Stimulated activated CD4-positive, alpha-beta T cell treated with anti-CD3 and anti-CD28 coated beads, Interleukin-4, amount 100 ng/mL, for 24 hours (primary cell): ENCODE measurements at places on chromosomes 7 and 10.

- no peak for DNase-seq
Measured at GRCh38 chr7:134368851-134369544, 52.3 kb upstream of the SLC35B4 start.

DNA sequence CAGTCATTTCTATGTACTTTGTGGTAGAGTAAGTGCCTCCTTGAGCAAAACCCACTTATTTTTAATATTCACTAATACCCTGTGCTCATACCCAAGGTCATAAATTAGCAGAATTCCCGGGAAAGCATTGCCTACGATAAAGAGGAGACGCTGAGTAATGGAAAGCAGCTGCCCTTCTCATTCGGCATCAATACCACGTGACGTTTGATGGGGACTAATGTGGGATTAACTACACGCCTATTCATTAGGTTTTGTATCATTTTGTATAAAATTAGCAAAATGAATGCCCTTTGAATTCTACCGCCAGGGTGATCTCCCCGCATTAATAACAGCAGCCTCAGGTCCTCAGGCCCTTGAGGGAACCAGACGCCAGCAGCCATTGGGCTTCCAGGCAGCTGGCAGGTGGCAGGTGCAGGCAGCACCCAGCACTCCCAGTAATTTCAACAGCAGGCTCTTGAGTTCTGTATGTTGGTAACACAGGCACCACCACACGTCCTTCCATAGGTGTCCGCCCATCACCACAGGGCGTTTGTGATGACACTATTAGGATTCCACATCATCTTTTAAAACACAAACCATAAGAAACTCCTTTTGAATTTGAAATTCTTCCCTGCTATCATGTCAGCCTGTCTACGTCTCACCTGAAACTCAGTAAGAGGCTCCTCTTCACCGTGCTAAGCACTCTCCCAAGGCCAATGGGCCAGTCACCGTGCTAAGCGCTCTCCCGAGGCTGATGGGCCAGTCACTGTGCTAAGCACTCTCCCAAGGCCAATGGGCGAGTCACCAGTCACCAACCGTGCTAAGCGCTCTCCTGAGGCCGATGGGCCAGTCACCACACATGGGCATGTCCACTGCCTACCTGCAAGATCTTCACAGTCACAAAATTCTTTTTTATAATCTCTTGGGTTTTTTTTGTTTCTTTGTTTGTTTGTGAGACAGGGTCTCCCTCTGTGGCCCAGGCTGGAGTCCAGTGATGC lies 509.4 kb downstream of the PTPRN2 start:
- no peak for DNase-seq

DNA sequence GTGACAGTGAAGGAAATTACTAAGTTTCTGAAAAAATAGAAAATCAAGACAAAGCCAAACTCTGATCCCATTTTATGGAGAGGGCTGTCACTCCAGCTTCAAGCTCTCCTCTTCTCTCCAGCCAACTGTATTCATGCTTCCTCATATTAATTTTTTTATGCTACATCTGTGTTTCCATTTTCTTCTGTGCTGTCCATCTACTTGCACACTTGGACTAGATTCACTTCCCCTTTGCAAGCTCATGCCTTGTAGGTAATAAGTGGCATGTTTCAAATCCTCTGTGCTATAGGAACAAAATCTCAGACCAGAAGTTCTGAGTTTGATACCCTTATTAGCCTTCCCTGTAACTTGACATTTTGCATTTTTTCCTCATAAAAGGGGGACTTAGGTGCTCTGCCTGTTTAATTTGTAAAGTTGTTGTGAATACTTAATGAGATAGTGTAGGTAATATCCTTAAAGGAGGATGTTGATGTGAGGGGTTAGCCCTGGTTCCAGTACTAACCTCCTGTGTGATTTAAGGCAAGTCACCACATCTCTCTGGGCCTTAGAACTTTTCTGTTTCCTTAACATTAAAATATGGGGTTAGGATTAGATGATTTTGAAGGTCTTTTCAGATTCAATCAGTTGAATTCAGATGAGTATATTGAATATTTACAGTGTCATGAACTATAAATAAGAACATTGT lies 358.8 kb downstream of the BBS9 start:
- DNase-seq: no peak

GRCh38 chr10:70943841-70944466 lies 55.6 kb upstream of the PCBD1 start:
- DNase-seq: no peak

GRCh38 chr10:48257407-48257961 lies 17.0 kb downstream of the FRMPD2 start:
- no peak for DNase-seq

DNA sequence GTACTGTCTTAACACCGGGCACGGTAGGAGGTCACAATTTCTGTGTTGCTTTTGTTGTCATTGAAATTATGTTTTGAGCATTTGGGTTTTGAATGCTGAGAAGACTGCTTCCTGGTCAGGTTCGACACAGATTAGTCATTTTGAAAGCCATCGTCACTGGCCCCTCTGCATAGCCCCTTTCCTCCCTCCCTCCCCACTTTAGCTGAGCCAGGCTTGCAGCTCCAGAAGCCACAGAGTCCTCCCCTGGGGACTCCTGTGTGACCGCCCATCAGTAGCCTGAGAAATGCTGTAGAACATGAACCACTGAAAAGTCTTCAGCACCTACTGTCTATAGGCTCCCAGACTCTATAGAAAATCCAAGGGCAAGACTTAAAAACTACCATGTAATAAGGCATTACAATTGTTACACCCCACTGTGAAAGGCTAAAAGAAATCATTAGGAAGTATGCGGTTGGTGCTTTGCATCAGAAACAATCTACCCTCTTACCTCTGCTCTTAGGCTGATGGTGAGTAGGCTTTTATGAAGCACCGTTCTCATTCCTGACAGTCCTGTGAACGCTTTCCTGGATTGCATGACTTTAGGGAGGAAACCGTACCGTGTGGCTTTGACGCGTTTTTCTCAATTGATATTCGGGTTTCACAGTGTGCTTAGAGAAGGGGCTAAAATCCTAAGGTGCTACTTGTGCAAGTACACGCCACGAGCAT lies 24.8 kb downstream of the JCAD start:
- no peak for DNase-seq

DNA sequence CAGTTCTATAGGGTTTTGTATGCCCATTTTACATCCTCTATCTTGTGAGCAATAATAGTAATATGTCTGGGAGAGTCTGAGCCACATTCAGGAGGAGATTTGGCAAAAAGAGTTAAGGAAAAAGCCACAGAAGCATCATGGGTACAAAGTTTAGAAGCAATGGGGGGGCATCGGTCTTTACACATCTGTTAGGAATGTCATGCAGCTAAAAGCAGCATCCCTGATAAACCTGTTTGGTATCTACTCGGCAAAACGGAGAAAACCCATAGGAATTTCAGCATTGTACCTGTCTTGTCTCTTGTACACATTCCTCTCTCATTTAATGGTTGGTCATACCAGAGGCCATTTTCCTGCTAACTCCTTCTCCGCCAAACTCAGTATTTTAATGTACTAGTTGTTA lies 12.5 kb upstream of the HERPUD2 start:
- no peak for DNase-seq

GRCh38 chr10:4301291-4302045 lies 516.5 kb upstream of the KLF6 start:
- DNase-seq: no peak

DNA sequence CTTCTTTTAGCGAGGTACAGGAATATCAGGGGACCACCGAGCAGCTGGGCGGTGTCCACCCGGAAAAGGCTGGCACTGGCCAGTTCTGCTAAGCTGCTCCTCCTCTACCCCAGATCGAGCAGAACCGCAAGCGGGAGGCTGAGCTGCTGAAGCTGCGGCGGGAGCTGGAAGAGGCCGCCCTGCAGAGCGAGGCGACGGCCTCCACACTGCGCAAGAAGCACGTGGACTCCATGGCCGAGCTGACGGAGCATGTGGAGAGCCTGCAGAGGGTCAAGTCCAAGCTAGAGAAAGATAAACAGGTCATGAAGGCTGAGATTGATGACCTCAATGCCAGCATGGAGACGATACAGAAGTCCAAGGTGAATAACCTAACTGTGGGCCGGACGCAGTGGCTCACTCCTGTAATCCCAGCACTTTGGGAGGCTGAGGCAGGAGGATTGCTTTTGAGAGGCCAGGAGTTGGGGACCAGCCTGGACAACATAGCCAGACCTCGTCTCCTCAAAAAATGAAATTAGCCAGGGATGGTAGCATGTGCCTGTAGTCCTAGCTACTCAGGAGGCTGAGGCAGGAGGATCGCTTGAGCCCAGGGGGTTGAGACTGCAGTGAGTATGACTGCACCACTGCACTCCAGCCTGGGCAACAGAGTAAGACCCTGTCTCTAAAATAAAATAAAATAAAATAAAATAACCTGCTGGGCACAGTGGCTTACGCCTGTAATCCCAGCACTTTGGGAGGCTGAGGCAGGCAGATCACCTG lies 15.3 kb downstream of the MYH16 start:
- no peak for DNase-seq

DNA sequence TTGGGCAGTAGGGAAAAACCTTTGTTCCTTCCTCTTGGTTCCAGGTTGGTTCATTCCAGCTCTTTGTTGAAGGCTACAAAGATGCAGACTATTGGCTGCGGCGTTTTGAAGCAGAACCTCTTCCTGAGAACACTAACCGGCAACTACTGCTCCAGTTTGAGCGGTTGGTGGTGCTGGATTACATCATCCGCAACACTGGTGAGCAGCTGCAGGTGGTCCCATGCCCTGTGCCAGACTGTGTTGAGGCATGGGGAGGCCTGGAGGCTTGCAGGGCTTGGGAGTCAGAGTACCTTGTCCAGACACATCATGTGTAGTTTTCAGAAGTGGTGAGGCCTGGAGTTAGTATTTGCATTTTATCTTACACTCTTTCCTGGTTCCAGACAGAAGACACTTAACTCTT lies 16.3 kb downstream of the PI4K2A start:
- no peak for DNase-seq

GRCh38 chr7:39721345-39721744 lies 98.0 kb downstream of the RALA start:
- DNase-seq: no peak

DNA sequence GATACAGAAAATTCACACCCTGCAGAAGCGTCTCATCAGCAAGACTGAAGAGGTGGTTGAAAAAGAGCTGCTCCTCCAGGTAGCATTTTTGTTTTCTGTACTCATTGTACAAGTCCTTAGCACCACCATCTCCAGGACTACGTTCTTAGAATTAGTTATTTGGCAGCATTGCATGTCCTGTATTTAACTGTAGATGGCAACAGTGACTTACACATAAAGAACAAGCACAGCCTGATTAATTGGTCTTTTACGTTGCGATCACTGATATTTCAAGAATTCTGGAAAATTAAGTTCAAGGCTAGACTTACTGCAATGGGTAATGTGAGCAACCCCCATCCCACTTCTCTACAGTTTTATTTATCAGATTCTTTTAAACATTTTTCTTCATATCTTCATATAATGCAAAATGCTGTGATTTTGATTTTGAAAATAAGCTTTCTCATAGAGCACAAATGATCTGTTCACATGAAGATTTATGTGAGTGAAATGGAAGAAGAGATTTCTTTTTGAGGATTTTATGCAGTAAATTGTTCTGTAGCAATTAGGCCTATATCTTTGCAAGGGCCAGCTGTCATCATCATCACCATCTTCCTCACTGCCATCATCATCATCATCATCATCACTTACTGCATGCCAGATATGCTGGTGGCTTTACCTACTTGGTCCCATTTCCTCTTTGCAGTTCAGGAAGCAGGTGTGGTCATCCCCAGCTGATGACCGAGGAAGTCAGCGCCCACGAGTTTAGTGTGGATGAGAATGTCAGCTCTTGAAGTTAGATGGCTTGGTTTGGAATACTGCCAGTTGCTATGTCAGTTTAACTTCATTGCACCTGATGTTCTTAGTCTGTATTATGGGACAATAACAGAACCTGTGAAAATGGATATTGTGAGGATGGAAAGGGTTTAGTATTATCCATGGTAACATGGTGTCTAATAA lies 53.4 kb downstream of the CFAP58 start:
- DNase-seq: no peak

GRCh38 chr7:140229101-140229525 lies 52.3 kb upstream of the KDM7A start:
- DNase-seq: no peak

DNA sequence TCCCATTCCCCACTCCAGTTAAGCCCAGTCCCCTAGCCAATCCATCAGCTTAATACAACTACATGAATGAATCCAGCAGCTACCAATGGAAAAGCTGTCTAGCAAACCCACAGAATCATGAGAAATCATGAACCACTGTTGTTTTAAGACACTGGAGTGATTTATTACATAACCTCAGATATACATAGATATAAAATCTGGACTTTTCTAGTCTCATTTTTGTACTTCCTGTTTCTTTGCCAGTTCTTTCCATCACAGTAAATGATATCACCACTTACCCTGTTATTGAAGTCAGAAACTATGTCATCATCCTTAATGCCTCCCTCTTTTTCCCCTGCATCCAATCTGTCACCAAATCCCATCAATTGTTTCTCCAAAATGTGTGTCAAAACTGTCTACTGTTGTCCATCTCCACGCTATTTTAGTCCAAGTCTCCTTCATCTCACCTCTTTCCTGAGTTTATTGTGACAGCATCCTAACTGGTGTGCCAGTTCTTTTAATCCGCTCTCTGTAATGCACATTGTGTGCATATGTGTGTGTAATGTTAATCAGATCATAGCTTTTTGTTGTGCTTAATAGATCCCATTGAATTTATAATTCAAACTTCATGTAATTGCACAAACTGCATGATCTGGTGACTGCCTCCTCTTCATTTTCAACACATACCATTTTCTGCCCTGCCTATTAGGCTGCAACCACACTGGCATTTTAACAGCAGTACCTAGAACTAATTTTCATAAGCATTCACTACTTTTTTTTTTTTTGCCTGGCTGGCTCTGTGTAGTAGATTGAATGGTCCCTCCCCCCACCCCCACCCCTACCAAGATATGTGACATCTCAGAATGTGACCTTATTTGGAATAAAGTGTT lies 56.0 kb downstream of the MKLN1 start:
- no peak for DNase-seq

DNA sequence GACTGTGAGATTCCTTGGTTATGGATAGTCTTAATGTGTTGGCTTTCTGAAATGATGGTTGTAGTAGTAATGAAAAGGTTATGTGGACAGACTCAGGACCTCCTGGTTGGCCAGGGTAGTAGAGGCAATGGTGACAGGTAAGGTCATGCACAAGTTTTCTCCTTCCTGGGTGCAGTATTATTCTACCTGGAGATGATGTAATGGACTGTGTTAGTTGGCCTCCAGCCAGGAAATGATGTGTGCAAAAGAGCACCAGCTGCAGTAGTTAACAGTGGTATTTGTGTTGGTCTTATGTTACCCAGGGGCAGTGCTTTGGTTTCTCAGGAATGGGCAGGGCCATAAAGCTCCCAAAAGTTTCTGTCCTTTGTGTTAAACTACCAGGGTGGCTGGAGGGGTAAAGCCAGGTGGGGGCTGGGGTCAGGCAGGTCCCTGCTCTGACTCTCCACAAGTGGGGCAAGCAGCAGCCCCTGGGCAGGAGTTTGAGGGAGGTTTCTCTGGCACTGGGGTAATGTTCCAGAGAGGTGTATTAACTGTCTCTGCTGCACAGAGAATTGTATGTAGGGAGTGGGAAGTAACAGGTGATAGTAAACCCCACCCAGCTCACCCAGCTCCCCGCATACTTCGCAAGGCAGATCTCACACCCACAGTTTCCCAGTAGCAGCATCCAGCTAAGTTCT lies 36.3 kb downstream of the GPR22 start:
- no peak for DNase-seq
